ENCODE measurements at places on chromosomes 6 and 20.

DNA sequence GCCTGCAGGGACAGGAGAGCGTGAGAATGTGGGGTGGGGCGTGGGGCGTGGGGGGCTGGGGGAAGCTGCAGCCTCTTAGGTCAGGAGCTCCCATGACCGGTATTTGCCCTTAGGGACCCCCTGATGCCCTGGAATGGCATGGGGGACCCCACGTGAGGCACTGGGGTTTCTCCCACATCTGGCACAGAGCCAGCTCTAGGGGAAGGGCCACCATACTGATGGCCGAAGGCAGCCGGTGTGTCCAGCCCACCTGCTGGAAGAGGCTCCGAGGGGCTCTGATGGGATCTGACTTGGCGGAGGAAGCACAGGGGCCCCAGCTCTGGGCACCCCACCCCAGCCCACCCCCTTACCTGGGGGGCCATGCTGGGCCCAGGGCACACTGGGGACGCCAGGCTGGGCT, 10.8 kb downstream of the GATA5 start:
- no peak for DNase-seq

- no peak for DNase-seq
Observed at GRCh38 chr6:157505912-157506491, 125.0 kb downstream of the ZDHHC14 start.

DNA sequence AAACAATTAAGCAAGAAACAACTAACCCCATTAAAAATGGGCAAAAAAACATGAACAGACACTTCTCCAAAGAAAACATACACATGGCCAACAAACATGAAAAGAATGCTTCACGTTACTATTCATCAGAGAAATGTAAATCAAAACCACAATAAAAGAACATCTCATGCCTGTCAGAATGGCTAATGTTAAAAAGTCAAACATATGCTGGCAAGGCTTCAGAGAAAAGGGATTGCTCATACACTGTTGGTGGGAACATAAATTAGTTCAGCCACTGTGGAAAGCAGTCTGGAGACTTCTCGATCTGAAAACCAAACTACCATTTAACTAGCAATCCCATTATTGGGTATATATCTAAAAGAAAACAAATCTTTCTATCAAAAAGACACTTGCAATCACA, 217.5 kb downstream of the TINAG start:
- DNase-seq, result no peak

- peak; percentile 70 for DNase-seq
Observed at GRCh38 chr6:35164277-35164676, 23.1 kb upstream of the TCP11 start.

GRCh38 chr20:25476106-25477013, 68.9 kb downstream of the GINS1 start:
- DNase-seq, result no peak

- no peak for DNase-seq
Observed at GRCh38 chr20:44188752-44189151, 1.8 kb upstream of the JPH2 start.

All from NCI-H510A treated with DMSO at 0.1 percent for 48 hours (cell line).